CD14-positive monocyte (primary cell): ENCODE measurements at places on chromosomes 5 and 9.

DNA sequence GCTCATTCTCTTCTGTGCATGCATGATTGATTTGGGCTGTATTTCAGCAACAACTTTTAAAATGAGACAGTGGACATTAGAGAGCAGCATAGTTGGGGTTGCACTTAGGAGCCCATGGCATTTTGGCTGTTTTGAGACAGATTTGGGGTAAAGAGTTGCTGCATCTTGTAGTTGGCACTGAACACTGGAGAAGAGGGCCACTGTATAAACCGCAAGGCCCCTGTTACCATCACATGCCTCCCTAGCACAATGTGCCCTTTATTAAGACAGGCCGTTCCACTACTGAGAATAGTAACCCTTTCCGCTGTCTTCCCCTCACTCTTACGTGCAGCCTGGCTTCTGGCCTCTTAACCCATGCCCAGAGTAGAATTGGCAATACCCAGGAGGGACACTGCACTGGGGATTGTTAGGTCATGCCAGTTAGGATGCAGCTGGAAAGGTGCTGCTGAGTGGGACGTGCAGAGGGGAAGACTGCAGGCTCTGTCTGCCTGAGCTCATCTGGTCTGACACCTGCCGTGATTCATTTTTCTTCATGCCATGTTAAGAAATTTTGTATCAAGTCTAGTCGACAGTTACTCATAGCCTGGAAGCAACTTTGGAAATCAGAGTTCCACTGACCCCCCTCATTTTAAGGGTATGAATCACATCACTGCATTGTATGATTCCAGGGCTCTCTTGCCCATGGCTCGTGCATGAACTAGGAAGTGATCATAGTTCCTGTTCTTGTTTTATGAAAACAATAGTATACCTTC is 146.9 kb upstream of the DMRT1 start:
- peak; percentile 78 for DNase-seq

DNA sequence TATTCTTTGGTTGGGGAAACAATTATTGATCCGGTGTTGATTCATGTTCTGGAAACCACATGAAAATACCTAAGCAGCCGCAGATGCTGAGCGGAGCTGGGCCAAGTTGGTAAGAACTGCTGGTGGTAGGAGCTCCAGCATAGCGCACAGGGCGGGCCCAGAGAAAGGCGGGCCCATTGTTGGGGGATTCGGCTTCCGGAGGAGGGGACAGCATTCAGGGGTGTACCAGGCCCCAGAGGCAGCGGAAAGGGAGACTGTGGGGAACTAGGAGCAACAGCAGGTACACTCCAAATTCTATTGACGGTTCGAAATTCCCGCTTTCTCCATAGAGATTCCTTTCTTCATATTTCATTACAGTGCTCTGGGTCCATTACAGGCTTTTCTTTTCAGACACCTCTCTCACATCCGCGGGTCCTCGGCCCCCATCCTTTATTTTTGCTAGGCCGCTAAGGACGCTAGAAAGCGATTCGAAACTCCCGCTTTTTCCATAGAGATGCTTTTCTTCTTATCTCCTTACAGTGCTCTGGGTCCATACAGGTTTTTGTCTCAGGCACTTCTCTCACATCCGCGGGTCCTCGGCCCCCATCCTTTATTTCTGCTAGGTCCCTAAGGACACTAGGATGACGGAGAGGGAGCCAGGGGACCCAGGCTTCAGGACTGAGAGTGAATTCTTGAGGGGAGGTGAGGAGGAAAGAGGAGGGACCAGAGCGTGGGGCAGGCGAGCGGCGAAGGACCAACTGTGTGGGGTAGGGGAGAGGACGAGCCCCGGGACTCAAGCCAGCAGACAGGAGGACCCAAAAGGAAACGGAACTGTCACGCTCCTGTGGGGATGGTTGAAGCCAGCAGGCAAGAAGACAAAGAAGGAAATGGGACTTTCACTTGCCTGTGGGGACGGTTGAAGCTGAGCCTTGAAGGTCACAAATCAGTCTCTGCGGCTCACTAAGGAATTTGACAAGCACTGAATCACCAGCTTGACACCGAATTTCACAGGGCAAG is at the start of gene CCDC152:
Gene CCDC152 (plus strand): TSS at position 213 of the 996 bp plus-strand sequence. CDS start 2,304 bp downstream, outside the sequence.
- DNase-seq = peak; percentile 46

GRCh38 chr5:134140530-134141201 is 26.2 kb downstream of the TCF7 start:
- DNase-seq = peak; percentile 58

GRCh38 chr9:98993570-98993945 is 49.9 kb downstream of the COL15A1 start:
- peak; percentile 95 for DNase-seq

DNA sequence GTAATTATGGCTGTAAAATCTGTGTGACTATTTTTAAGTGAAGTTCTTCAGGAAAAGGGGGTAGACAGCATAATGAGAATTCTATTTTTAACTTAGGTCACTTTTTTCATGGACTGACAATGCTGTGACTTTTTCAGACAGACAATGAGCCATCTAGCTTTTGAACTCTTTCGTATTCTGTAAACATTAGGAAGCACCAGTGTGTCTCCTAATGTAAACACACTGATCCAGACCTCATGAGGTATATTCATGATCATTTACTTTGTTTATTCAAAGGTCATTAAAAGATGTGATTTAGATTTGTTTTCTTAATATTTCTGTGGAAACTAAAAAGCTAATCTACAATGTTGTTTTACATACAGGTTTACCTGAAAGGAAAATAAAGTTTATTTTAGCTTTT is 352.6 kb downstream of the ADGRV1 start:
- DNase-seq = no peak

- no peak for DNase-seq
Observed at GRCh38 chr9:87181670-87182069, 234.4 kb upstream of the GAS1 start.

GRCh38 chr5:56649569-56649968 is 165.8 kb upstream of the MAP3K1 start:
- DNase-seq = no peak

- DNase-seq = no peak
Observed at GRCh38 chr9:130579738-130580463, 524 bp downstream of the FUBP3 start.

- no peak for DNase-seq
Observed at GRCh38 chr5:72465601-72466563, 41.3 kb downstream of the ZNF366 start.
